Caco-2 (cell line): ENCODE measurements at places on chromosomes 12 and 14.

DNA sequence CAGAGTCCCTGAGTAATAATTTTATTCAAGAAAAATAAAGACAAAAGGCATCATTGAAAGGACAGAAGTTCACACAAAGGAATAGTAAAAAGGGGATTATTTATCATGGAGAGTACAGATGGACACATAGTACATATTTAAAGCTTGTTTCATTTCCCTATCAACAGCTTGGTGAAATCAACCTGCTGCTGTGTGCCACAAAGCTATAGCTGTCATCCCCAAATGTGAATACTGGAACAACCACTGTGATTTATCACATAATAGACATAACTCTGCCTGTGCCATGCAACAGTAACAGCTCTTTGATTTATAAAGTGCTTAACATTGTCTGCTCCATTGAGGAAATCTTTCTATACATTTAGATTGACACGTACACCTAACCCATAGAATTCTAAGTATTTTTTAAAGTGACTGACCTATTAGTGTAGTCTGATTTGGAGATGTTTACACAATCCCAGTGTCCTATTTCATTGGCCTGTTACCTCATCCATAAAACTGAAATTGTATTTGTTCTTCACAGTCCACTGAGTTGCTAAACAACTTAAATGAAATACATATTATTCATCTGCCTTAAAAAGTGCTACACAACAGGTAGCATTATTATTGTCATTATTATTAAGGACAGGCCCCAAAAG lies 3.3 kb downstream of the NEMF start:
- H3K4me3 ChIP-seq = no peak overlapping the region
- DNase-seq = no peak
- peaks cover 9% of the 10 kb centered on the region; the same call in 1 of the 2 replicates for H3K4me1 ChIP-seq
- H3K27me3 ChIP-seq = no peaks in the 10 kb centered on the region

DNA sequence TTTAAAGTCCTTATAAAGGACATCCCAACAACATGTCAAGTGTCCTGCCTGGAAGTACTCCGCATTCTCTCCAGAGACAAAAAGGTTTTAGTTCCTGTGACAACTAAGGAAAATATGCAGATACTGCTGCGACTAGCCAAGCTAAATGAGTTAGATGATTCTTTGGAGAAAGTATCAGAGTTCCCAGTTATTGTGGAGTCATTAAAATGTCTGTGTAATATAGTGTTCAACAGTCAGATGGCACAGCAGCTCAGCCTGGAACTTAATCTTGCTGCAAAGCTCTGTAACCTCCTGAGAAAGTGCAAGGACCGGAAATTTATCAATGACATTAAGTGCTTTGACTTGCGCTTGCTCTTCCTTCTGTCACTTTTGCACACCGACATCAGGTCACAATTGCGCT lies 40.2 kb downstream of the RIC8B start:
- no peaks in the 10 kb centered on the region for H3K4me1 ChIP-seq
- H3K27me3 ChIP-seq = no peaks in the 10 kb centered on the region
- no peak for DNase-seq
- no peak overlapping the region for H3K4me3 ChIP-seq

GRCh38 chr14:58085877-58086276 lies 66.1 kb downstream of the ARMH4 start:
- H3K27me3 ChIP-seq = peaks cover 2% of the 10 kb centered on the region
- H3K27ac ChIP-seq = no peak overlapping the region
- no peak for DNase-seq
- H3K4me1 ChIP-seq = no peaks in the 10 kb centered on the region
- H3K4me3 ChIP-seq = no peak overlapping the region

DNA sequence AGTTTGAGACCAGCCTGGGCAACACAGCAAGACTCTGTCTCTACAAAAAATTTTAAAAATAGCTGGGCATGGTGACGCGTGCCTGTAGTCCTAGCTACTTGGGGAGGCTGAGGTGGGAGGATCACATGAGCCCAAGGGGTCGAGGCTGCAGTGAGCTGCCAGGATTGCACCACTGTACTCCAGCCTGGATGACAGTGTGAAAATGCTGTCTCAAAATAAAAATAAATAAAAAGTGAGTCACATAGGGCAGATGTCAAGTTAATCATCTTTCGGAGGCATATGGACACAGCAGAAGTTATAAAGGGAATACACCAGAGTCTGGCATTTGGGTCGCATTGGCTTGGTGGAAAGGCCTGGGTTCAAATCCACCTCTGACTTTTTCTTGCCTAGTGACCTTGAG lies 92.7 kb downstream of the PHETA1 start:
- H3K27me3 ChIP-seq = no peaks in the 10 kb centered on the region
- H3K27ac ChIP-seq = no peak overlapping the region
- DNase-seq = no peak
- H3K36me3 ChIP-seq = no peaks in the 10 kb centered on the region
- no peaks in the 10 kb centered on the region for H3K4me1 ChIP-seq
